ENCODE measurements at places on chromosomes 4 and X.

DNA sequence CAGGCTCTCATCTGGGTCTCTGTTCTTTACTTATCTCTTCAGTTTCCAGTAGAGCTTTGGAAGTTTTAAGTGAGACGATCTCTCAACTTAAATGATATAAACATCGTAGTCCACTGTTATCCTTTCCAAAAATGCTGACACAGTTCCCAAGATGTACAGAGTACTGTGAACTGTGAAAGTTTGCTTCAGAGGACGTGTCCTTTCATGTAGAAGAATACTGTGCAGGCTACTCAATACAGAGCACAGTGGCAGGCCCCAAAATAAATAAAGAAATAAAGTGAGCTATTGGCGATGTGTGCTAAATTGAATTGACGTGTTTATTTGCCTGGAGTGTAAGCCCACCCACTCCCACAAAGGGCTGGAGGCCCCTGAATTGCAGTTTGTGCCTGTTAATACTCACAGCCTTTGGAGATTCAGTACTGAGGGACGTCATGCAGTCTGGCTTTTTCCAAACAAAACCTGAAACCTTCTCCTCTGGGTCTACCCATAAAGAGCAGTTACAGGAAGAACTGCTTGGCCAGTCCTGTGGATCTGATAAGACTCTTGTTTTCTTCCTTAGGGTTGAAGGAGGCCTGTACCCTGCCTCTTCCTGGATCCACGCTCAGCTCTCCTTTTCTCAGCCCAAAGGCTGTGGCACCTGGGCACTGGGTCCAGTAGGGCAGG, 66.1 kb downstream of the SOWAHB start:
- DNase-seq, result no peak

DNA sequence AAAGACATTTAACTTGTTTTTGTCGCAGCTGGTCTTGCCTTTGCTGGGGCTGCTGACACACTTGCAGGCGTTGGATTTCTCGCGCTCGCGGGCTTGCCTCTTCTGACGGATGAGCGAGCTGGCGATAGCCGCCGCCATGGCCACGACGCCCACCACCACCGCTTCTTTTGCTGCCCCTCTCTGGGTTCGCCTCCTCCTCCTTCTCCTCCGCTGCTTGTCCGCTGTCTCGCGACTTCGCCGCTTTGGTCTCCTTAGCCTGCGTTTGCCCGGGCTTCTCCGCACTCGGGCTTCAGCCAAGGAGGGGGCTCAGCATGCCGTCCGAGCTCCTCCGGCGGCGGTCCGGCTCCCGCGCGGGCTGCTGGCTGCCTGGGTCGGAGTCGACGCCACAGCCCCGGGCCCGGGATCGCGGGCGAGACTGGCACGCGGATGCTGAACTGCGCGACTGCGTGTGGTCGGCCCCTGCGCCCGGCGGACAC, 613 bp downstream of the FGF13 start:
- DNase-seq, result no peak

GRCh38 chr4:96955226-96955625, 1115.3 kb downstream of the PDHA2 start:
- no peak for DNase-seq

DNA sequence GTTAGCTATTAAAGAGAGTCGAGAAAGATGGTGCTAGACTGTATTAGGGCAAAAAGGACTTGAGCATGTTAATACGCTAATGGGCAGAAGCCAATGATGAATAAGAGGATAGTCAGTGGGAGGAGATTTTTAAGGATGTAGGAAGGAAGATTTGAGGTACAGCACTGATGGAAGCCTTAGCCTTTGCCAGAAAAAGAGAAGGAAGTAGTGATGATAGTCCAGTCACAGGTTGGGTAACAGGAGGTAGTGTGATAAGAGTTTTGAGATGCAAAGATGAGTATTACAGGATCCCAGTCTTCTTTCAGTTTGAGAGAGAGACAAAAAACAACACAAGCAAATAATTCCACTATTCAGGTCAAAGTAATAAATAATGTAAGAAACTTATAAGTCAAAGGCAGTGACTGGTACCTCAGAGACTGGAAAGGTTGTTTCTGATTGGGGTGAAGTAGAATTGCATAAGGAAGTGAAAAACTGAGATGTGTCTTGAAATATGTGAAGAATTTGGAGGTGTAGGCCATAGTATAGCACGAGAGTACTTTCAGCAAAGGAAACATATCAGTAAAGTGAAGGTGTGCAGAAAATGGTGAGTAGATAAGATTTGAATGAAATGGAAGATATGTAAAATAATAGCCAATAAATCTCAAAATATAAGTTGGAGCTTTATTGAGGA, 22.1 kb upstream of the NDNF start:
- DNase-seq, result no peak

- DNase-seq, result no peak
Observed at GRCh38 chr4:5618051-5618960, 90.1 kb downstream of the EVC2 start.

GRCh38 chr4:40157436-40157835, 39.4 kb upstream of the RHOH start:
- no peak for DNase-seq

DNA sequence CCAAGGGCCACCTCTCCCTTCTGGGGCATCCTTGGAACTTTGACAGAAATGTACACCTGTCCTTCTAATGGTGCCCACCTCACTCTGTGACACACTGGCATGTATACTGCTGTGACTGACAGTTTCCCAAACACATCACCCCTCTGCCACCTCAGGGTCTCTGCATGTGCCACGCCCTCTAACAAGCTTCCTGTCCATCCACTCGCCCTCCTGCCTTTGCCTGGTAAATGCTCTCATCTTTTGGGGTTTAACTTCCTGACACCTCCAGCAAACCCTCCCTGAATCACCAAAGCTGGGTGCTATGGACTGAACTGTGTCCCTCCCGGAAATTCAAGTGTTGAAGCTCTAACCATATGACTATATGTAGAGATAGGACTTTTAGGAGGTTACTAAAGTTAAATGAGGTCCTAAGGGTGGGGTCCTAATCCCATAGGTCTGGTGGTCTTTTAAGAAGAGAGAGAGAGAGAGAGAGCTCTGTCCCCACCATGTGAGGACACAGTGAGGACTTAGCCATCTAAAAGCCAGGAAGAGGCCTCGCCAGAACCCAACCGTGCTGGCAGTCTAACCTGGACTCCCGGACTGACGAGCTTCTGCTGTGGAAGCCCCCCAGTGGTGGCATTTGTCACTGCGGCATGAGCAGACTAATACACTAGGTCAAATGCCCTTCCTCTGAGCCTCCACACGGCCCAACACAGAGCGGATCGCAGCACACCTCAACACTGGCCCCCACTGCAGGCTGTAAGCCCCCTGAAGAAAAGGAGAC, 95.6 kb downstream of the AFAP1 start:
- DNase-seq, result peak; percentile 66

DNA sequence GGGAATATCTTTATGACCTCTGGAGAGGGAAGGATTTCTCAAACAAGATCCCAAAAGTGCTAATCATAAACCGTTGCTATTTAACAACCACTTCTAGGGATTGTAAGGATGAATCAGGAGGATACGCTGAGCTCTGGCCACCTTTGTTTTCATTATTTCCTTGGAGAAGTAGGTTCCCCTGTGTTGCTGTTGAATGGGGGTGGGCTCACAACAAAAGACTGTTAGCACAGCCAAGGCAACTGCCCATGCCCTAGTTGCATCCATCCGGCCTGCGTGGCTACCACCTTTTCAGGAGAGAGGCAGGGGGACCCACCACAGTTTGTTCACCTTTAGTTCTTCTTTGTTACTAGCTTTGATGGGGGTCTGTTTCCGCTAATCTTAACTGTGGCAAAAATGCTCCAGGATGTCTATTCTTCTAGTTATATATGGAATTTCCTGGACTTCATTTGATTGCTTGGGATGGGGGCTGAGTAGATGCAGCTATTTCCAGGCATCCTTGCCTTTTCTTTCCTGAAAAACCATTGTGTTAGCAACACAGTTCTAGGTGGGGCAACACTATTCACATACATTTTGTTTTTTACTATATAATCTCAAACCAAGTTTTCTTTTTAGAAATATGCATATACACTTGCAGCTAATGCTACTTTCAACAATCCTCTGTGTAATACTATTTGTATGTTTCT, 95.4 kb downstream of the KDR start:
- no peak for DNase-seq

DNA sequence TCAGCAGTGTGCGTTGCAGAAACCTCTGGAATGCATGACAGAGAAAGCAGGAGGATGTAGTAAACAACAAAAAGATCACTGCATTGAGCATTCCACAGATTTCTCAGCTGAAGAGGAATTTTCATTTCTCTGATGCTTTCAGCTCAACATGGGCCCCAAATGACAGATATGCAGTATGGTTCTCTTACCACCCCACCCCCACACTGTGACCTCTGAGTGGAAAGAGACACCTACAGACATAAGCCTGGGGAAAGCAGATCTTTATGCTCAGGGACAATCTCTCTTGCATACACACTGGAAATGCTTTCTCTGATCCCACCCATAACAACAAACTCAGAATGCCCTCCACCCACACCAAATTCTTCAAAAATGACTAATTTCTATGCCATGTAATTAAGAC, 983.7 kb upstream of the LCORL start:
- DNase-seq, result no peak

DNA sequence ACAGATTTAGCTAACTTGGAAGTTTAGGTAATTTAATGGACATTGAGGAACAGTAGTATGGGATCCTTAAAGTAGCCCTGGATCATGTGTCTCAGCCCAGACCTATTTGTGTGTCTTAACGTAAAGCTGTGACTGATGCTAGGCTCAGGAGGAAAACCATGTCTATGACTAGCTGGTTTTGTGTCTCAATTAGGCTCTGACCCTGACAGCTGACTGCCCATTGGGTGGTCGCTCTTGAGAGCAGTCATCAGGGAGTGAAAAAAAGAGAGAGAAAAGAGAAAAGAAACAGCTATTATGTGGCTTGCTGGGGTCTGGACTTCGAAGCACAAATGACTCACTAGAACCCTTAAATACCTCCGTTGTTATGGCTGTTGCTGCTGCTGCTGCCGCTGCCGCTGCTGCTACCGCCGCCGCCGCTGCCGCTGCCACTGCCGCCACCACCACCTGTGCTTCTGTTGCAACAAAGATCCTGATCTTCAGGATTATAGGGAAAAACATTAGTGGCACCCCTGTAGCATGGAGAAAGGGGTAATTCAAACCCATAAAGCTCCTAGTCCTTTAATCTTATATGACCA, 70.7 kb downstream of the GSPT2 start:
- DNase-seq, result no peak

DNA sequence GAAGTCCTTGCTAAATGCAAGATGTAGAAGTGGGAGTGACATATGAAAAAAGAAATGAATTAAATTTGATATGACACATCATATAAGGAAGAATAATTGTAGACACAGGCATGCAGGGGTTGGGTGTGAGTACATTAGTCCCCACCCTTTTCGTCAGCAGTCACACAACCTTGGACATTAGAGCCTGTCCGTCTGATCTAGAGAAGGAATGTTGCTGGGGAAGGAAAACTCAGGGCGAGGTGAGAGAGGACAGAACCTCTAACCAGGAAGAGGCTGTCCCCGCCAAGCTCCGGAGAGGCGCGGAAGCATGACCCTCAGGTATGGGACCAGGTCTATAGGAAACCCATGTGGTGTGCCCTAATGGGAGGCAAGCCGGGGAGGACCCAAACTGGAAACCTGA, 102.1 kb downstream of the RELL1 start:
- DNase-seq, result no peak

DNA sequence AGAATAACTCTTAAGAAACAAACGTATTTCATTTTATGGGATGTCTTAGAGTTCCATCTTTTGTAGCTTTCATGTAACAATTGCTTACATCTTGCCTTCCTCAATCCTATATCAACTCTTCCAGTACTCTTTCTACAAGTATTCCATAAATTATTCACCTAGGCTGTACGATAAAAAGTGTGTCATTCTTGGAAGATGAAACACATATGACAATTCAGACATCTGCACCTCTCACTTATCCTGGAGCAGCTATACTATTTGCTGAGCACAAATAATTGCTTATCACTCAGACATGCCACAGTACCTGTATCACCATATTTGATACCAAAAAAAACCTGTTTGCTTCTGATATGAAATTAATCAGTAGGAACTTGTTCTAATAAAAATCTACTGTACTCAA, 1.0 kb downstream of the POF1B start:
- no peak for DNase-seq

- DNase-seq, result no peak
Observed at GRCh38 chr4:132923516-132923915, 225.6 kb upstream of the PCDH10 start.

- DNase-seq, result no peak
Observed at GRCh38 chr4:147696866-147697265, 12.9 kb upstream of the PRMT9 start.

GRCh38 chr4:149830823-149831222, 15.2 kb upstream of the IQCM start:
- DNase-seq, result no peak

DNA sequence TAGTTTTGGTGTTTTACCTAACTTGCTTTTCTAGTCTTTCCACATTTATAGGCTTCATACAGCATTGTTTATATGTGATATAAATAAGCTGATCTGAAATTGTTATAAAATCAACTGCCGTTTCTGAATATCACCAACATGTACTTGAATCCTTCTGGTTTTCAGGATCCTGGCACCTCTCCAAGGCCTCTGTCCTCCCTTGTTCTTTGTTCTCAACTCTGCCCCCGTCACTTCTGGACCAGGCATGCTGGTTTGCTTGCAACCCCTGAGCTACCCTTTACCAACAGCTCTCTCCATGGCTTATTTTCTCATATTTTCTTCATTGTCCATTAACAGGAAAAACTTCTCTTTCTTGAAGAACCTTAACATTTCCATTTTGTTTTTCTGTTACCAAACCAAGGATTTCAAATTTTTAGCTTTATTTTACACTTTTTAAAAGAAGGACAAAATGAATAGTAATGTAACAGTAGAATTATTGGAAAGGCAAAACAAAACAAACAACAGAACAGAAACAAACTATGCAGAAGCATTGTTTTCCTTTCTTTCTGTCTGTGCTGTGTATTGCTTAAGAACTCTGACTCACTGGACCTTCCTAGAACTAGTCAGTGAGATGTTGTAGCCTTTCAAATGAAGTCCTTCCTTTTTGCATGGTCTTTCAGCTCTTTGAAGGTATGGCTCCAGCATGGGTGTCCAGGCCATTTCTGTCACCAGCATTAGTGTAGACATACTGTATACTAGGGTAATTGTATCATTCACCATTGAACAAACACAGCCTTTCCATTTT, 44.8 kb downstream of the BANK1 start:
- DNase-seq, result no peak

DNA sequence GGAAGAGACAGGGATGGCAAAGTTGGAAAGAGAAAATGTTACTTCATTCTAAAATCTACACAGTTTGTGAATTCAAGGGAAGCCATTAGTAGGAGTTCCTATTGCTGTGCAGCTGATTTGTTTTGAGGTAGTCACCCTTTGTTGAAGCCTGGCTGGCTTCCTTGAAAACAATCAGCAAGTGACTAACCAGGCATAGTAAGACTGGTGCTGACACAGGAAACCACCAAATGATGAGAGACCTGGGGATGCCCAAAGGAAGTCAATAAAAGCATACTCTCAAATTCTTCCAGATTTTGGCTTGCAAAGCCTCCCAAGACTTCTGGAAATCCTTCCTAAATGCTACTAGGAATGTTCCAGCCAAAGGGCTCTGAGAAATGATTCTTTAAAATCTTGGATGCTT, 23.9 kb upstream of the PRDM8 start:
- no peak for DNase-seq

- DNase-seq, result no peak
Observed at GRCh38 chrX:154380787-154381186, 1.7 kb downstream of the EMD start.
